ENCODE measurements at places on chromosomes 1 and 21.

GRCh38 chr1:29948581-29948980 lies 712.3 kb downstream of the PTPRU start:
- DNase-seq = no peak

GRCh38 chr1:202162418-202163280 lies 2.2 kb upstream of the PTPN7 start:
- DNase-seq = peak; percentile 53

GRCh38 chr21:42855937-42856335 lies 23.4 kb downstream of the WDR4 start:
- DNase-seq = no peak

GRCh38 chr1:234900595-234900994 lies 228.0 kb downstream of the TOMM20 start:
- DNase-seq = no peak

- DNase-seq = no peak
Measured at GRCh38 chr1:157758018-157758417, 18.9 kb downstream of the FCRL2 start.

GRCh38 chr1:36161641-36162531 lies 5.9 kb downstream of the MAP7D1 start:
- DNase-seq = peak; percentile 62

DNA sequence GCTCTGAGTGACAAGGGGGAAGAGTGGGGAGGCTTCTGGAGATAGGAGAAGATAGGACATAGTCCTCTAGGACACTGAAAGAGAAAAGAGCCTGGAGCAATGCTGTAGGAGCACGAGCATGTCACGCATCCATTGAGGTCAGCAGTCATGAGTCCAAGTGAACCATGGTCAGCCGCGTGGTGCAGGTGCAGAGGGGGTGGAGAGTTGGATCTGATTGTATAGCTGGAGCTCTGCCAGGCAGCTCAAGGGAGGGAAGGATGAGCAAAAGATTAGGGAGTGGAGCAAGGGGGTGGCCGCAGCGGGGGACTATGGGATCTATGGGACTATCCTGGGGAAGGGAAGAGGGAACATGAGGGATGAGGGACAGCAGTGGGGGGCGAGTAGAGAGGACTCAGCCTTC lies 14.0 kb downstream of the PADI1 start:
- DNase-seq = no peak

DNA sequence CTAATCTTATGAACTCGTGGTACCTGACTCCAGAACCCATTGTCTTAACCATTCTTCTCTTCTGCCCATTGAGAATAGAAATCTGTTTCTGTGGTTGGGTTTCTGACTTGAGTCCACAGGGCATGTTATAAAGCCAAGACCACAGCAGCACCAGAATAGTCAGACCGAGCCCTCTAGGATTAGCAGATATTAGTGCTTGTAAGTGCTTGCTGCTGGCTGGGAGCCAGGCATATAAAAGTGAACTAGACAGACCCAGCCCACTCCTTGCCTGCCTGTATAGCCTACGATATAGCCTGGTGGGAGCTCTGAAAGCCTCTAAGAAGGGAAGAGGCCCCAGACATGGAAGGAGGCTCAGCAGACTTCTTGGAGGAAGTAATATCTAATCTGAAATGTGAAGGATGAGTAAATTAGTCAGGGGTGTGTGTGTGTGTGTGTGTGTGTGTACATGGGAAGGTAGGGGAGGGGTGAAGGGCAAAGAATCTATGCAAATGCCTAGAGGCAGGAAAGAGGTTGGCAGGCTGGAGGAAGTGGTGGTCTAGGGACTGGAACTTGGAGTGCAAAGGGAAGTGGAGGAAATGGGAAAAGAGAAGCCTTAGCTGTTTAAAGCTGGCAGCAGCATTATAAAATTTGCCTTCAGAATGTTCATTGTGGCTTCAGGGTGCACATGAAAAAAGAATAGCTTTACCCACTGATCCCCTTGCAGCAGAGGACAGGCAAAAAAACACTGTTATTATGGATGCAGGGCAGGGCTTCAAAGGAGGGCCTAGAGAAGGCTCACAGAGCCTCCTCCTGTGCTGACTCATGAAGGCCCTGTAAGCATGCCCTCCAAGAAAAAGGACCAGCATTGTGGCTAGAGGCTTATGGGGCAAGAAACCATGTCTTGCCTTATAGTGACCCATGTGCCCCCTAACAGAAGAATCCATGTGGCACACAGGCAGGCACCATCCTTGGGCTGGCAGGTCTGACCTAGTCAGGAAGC lies 169.2 kb downstream of the LMX1A start:
- no peak for DNase-seq

DNA sequence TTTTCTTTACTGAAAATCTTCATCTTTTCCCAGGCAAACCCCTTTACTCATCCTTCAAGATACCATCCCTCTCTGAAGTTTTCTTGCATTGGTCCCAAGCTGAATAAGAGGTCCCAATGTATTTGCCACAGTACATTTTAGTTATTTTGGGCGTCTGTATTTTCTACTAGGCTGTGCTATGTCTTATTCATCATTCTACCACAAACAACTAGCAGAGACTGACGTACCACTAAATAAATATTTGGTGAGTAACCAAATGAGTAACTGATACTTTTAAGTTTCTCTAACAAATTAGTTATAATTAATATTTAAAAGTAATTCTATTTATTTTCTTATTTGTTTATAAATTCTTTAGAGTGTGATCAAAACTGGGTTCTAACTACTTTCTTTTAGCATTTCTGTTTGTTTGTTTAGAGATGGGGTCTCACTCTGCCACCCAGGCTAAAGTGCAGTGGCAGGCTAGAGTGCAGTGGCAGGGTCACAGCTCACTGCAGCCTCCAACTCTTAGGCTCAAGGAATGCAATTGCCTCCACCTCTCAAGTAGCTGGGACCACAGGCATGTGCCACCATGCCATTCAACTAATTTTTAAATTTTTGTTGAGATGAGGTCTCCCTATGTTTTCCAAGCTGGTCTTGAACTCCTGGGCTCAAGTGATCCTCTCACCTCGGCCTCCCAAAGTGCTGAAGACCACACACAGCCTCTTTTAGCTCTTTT lies 33.1 kb downstream of the NDC1 start:
- DNase-seq = no peak

GRCh38 chr1:53519421-53519820 lies 60.2 kb downstream of the DMRTB1 start:
- DNase-seq = no peak

DNA sequence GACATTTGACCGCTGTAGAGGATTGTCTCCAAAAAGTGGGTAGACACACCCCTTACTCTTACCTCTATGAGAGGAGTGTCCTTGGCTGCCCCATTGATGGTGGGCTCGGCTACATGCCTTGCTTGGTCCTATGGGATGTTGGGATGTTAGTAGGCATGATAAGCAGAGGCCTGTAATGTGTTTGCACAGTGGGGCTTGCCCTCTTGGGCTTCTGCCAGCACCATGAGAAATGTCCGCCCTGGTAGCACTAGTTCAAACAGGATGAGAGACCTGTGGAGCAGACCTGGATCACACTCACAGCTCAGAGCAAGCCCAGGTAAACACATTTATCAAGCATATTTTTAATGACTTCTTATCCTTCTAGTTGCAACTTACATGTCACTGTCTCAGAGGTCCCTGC lies 54.2 kb downstream of the SH3GLB1 start:
- no peak for DNase-seq

- DNase-seq = no peak
Measured at GRCh38 chr1:12448746-12449177, 169.2 kb downstream of the DHRS3 start.

GRCh38 chr1:78003882-78004718 lies 639 bp upstream of the DNAJB4 start:
- peak; percentile 37 for DNase-seq

GRCh38 chr1:19534281-19534680 lies 48.9 kb upstream of the CAPZB start:
- DNase-seq = no peak

DNA sequence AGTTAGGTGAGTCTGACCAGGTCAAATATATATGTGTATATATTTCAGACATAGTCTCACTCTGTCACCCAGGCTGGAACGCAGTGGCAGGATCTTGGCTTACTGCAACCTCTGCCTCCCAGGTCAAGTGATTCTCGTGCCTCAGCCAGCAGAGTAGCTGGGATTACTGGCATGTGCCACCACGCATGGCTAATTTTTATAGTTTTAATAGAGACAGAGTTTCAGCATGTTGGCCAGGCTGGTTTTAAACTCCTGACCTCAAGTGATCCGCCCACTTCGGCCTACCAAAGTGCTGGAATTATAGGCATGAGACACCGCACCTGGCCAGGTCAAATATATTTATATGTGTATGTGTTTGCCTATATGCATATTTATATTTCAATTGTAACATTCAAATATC lies 581.5 kb upstream of the B3GALT2 start:
- DNase-seq = no peak

- DNase-seq = no peak
Measured at GRCh38 chr1:10781137-10781536, 15.3 kb downstream of the CASZ1 start.

DNA sequence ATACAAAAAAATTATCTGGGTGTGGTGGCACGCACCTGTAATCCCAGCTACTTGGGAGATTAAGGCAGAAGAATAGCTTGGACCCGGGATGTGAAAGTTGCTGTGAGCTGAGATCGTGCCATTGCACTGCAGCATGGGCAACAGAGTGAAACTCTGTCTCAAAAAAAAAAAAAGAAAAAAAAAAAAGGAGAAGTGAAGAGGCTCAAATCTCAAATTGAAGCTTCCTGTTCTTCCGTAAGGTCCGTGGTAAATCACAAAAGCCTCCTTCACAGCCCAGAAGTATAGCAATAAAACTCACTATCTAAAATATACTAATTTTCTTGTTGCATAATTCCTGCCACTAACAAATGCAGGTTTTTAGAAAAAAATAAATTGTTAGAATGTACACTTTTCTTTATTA lies 498.2 kb upstream of the BRINP3 start:
- DNase-seq = no peak

GRCh38 chr1:20458717-20459116 lies 27.3 kb downstream of the CAMK2N1 start:
- DNase-seq = no peak

DNA sequence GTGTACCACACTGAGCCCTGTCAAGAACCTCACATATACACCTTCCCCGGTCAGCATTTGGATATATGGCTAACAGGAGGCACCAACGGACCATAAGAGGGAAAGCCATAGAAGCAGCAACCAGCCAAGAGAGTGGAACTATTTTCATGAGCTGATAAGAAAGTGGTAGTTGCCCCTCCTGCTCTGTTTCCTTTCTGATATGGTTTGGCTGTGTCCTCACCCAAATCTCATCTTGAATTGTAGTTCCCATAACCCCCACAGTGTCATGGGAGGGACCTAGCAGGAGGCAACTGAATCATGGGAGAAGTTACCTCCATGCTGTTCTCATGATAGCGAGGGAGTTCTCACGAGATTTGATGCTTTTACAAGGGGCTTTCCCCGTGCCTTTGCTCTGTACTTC lies 366.1 kb upstream of the DAB1 start:
- DNase-seq = no peak

DNA sequence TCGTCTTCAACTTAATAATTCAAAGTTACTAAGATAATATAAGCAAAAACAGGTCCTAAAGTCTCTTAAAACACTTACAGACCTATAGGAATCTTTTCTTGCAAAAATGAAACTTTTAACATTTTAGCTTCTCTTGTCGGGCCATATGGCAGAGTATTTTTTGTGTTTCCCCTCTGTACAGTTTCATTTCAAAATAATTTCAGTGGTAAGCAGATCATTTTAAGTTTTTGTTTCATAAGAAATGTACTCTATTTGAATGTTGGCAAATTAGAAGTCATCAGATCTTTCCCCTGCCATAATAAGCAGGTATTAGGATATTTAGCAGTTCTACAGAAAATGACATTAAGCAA lies 37.9 kb downstream of the RGL1 start:
- DNase-seq = no peak

DNA sequence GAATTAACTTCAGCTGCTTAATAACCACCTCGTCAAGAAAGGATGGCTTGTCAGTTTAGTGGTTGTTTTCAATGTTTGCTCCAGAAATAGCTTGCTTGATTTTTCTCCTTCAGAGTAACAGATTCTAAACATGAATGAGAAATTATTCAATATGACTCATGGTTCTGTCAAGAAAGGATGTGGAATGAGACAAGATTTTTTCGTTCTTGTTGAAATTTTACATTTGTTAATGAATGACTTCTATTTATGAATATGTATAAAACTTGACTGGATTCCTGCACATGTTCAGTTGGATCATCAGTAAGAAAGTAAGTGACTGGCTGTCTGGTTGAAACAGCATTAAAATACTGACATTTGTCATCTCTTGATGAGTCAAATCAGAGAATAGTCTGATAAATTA lies 38.3 kb downstream of the IFI44 start:
- DNase-seq = no peak

GRCh38 chr1:2407166-2407990 lies 5.0 kb downstream of the PEX10 start:
- no peak for DNase-seq

GRCh38 chr1:169928438-169929209 lies 34.9 kb upstream of the SCYL3 start:
- no peak for DNase-seq

- DNase-seq = no peak
Measured at GRCh38 chr21:42146821-42147220, 72.1 kb upstream of the ABCG1 start.

- no peak for DNase-seq
Measured at GRCh38 chr21:30211071-30211470, 4.8 kb downstream of the CLDN8 start.

DNA sequence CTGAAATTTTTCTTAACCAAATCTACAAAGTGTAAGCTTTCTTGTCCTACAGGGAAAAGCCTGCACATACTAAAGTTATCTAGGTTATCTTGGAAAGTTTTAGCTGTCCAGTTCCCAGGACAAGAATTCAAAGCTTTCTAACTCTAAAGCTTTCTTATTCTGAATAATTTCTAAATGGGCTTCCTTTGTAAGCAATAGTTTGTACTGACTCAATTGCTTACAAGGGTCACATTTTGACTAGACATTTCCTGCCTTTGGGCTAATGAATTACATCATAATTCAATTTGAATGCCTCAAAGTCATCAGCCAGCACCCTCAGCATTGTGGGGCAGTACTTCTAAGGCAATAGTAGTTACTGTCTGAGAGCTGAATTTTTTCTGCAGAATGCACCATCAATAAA lies 223.0 kb downstream of the LTN1 start:
- peak; percentile 28 for DNase-seq

- no peak for DNase-seq
Measured at GRCh38 chr1:227763246-227764018, 28.2 kb downstream of the SNAP47 start.

DNA sequence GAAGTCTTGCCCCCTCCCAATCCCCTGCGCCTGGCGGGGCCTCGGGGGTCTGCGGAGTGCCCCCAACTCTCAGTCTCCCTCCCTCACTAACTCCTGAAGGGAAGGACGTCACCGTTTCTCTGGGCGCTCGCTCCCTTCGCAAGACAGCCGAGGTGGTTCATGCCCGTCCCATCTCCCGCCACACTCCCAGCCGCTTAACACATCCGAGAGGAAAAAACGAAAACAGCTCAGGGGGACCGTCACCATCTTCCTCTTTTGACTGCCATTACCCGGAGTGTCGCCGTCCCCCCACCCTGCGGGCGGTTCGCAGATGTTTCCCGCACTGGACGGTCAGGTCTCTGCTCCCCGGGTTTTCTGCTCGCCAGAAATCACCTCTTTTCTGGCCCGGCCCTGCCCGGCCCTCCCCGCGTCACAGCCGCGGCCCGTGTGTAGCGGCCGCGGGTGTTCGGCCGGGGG lies 532 bp downstream of the ERO1B start:
- DNase-seq = peak; percentile 46

Measured in activated naive CD4-positive, alpha-beta T cell treated with anti-CD3 and anti-CD28 coated beads for 36 hours (primary cell).